ENCODE measurements at places on chromosomes 5 and 9.

- no peak for DNase-seq
Measured at GRCh38 chr9:113646946-113647914, 183.7 kb downstream of the RGS3 start.

DNA sequence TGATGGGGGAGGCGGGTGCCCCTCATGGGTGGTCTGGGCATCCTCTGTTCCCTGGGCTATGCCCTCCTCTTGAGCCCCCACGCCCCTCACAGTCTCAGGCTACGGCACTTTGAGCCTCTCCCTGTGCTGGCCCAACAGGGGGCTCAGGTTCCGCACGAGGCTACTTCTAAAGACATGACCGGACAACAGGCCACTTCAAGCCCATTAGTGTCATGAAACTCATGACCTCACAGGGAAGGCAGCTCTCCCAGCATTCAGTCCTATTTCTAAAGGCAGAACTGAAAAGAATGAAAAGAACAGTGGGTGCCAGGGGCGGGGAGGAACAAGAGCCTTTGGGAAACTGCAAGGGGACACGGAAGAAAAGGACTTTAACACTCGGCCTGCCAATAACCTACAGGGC is 45.0 kb downstream of the COL23A1 start:
- no peak for DNase-seq

DNA sequence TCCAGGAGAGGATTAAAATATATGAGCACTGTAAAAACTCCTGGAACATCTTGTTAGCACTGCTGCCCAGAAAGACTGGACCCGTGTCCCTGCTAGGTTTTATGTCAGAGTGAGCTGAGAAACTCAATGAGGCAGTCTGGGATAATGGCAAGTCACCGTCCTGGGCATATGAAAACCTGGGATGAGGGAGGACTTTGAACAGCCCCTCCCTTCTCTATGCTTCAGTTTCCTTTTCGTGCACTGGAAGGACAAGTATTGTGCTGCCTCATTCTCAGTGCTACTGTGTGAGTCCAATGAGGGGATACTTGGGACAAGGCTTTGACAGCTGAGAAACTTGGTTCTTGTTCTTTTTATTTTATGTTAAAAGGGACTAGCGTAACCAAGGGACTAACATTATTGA is 143.0 kb upstream of the SHB start:
- no peak for DNase-seq

- DNase-seq, result no peak
Measured at GRCh38 chr5:88089719-88090390, 178.8 kb downstream of the TMEM161B start.

DNA sequence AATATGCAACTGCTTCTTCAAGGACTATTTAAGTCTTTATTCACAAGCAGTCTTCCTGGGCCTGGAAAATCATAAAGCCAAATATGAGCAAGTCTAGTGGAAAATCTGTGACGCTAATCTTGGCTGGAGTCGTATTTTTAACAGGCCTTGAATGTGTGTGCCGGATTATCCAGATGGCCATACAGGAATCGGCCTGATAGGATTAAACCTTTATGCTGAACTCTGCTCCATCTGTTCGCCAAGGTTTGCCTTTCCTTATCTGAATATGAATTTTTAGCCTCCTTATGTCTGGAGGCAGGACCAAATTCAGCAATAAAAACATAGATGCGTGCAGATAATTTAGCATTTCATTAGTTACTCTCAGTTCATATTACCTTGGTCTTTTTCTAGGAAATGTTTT is 294.5 kb downstream of the EBF1 start:
- no peak for DNase-seq

DNA sequence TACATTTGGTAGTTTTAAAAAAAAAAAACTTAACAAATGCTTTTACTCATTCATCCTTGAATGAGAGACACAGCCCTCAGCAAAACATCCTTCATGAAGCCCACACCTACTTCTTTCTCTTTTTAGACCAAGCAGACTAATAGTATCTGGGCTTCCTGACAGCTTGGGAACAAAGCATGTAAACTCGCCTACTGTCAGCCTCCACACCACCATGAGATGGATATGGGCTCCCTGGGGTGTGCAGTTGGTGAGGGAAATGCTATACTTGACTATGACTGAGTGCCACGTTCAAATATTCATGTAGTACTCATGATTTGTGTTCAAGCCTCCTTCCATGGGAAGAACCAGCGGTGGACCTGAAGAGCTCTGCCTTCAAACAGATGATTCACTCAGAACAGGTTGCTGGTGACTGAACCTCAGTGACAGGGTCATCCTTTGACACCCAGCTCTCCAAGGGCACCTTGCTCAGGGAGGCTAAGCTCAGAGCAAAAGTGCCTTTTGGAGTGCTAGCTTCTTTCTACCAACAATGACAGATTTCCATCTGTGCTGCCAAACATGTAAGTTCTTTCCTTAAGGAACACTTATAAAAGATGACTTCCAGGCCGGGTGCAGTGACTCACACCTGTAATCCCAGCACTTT is 36.8 kb downstream of the SLC22A5 start:
- DNase-seq, result no peak

GRCh38 chr9:19456996-19457692 is 48.3 kb downstream of the ACER2 start:
- DNase-seq, result peak; percentile 76

DNA sequence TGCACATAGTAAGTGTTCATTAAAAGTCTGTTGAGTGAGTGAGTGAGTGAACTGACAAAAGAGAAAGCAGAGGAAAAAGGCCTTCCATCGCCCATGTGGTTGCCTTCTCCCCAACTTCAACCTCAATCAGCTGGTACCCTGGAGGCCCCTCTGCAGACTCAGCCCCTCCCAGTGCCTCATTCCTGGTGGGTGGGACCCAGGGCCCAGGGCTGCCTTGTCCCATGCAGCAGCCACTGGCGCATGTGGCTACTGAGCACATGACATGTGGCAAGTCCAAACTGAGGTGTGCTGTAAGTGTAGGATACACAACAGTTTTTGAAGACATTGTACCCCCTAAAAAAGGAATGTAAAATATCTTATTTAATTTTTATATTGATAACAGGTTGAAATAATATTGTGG is 29.6 kb downstream of the NDUFA8 start:
- no peak for DNase-seq

DNA sequence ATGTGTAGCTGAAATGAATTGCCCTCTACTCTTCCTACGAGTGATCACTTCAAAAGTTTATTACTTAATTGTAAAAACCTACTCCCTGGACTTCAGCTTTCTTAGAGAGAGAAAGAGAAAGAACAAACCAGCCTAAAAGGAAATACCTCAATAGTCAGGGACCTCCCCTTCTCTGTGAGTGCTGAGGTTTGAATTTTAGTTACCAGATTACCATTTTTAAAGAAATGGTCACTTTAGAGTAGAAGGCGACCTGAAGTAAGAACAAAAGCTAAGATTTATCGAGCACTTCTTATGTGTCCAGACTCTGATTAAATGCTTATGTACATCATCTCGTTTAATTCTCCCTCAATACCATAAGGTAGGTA is 11.3 kb downstream of the RAPGEF1 start:
- DNase-seq, result no peak

GRCh38 chr5:3980156-3980555 is 384.5 kb downstream of the IRX1 start:
- DNase-seq, result no peak

DNA sequence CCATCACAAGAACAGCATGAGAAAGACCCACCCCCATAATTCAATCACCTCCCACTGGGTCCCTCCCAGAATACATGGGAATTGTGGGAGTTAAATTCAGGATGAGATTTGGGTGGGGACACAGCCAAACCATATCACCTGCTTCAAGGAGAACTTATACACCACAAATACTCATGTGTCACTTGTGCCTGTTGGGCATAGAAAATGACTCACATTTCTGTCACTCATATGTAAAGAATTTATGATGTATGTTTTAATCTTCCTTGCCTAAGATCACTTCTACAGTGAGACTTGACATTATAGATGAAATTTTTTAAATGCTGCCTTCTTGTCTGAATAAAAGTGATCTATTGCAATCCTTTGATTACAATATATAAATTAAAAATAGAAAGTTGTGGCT is 23.0 kb upstream of the PRDM6 start:
- DNase-seq, result peak; percentile 62

DNA sequence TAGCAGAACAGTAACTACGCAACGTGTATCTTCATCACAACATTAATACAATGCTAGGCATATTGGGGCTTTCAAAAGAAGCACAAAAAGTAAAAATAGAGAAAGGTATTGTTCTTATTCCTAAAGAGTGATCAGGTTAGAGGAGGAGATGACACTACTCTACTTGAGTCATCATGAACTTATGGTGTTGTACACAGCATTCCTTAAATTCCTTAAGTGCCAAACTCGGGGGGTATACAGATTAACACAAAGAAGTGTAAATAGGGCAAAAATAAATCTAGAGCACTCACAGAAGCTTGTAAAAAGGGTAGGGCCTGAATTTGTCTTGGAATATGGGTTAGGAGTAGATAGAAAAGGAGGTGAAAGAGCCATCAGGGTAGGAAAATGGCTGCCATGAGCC is 308.0 kb upstream of the DAP start:
- no peak for DNase-seq

- no peak for DNase-seq
Measured at GRCh38 chr9:15299374-15299939, 7.6 kb downstream of the TTC39B start.

DNA sequence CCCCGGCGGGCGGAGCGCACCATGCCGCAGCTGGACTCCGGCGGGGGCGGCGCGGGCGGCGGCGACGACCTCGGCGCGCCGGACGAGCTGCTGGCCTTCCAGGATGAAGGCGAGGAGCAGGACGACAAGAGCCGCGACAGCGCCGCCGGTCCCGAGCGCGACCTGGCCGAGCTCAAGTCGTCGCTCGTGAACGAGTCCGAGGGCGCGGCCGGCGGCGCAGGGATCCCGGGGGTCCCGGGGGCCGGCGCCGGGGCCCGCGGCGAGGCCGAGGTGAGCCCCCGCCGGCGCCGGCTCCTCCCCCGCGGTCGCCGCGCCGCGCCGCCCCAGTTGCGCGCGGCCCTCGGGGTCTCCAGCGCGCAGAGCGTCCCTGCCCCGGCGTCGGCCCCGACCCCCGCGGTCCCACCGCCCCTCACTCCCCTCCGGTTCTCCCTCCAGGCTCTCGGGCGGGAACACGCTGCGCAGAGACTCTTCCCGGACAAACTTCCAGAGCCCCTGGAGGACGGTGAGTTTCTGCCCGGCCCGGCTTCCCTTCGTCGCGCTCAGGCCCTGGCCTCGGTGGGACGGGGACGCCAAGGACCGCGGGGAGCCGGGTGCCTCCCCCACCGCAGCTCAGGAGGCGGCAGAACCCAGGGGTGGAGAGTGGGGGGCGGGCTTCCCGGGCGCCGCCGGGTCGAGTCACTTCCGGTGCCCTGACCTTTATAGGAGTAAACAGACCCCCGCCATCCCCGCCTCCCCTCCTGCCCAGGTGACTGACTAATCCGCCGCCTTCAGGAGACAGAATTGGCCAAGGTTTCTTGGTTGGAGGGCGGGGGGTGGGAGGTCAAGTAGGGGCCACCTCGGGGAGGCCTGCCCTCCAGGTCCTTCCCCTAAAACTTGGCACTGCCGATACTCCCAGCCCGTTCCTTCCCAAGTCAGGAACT is 665 bp downstream of the TCF7 start:
- no peak for DNase-seq

DNA sequence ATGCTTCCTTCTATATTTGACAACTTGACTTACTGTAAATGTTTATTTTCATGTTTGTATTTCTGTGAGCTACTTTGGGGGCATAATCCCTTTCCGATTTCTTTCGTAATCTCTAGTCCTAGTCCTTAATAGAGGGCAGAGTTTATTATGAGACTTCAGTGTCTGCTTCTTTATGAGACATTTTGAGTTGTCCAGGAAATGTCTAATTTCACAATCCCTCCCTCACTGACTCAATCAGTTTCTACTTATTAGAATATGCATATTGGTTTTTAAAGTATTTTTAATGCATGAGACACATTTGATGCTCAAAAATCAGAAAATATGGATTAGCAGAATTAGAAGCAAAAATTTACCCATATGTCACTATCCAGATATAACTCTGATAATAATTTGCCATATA is 160.9 kb downstream of the FOCAD start:
- peak; percentile 35 for DNase-seq

- DNase-seq, result no peak
Measured at GRCh38 chr5:159805021-159805420, 111.3 kb upstream of the ADRA1B start.

DNA sequence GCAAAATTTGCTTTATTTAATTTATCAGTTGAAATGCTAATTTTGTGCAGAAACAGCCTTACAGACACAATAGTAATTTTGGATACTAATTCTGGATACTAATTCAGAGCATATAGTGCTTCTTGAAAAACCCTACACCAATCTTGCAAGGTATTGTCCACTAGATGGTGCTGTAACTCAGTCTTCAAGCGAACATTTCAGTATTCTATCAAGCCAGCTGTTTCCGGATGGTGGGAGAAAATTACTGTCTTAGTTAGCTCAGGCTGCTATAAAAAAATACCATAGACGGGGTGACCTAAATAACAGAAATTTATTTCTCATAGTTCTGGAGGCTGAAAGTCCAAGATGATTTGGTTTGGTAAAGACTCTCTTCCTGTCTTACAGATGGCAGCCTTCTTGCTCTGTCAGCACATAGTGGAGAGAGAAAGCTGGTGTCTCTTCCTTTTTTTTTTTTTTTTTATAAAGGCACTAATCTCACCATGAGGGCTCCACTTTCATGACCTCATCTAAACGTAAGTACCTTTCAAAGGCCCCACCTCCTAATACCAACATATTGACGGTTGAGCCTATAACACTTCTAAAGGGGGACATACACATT is 1306.5 kb upstream of the CDH9 start:
- peak; percentile 77 for DNase-seq

- peak; percentile 66 for DNase-seq
Measured at GRCh38 chr5:112757468-112758208, 20.0 kb downstream of the APC start.

DNA sequence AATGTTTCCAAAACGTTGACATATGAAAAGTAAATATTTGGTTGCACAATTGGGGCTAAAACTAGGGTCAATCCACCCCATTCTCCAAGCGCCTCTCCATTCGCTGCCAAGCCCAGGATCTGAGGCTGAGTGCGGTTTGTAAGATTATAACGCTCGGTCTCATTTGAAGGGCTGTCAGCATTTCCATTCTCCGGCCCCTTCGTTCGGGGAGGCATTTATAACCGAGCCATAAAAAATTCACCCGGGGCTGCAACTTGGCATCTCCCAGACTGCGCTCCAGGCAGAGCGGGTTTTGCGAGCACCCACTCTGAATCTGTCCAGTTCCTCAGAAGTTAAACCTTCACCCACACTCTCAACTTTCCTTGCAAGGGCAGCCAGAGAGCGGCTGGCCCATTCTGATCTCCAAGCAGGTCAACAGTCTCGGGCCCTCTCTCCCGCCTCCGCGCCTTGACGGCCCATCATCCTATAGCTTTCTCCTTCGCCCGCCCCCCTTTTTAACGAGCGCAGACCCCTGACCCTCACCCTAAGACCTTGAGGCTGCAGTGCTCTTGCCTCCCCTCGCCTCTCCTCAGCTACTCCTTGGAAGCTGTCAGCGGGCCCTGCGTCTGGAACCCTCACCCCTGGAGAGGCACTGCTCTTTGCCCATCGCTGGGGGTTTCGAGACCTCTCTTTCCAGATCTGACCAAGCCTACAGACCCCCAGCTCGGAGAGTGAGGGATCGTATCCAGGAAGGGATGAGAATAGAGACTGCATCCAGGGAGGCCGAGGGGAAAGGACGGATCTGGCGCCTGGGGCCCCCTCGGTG is 1.1 kb downstream of the SLIT3 start:
- no peak for DNase-seq

GRCh38 chr5:111224561-111225345 is 569 bp downstream of the CAMK4 start:
- no peak for DNase-seq

All from epithelial cell of esophagus (primary cell).